ENCODE measurements at places on chromosomes 6 and 20. TPM values are rescaled to one million over a fixed set of nuclear protein-coding genes. Genes with fewer than 3 reads are reported as not detected.

Gene CYP21A2
- not detected for total RNA-seq

Gene PLEKHG1
- 0.59 TPM for total RNA-seq

Gene RAMACL
- 0.11 TPM for total RNA-seq

Gene FERMT1
- total RNA-seq = 15.8 TPM

Gene POU5F1
- 7.2 TPM for total RNA-seq

Gene EYS
- not detected for total RNA-seq

Gene SLC17A2
- not detected for total RNA-seq

Gene CD83
- 1.6 TPM for total RNA-seq

Gene GRM1
- not detected for total RNA-seq

Gene COL9A3
- 0.96 TPM for total RNA-seq

Gene KCNG1
- total RNA-seq = 25.0 TPM

Gene FOXA2
- total RNA-seq = 19.1 TPM

Gene MCM3
- 78.1 TPM for total RNA-seq

Gene THBD
- total RNA-seq = 94.3 TPM

Gene POM121L2
- not detected for total RNA-seq

Gene GPLD1
- 0.77 TPM for total RNA-seq

Gene NEDD9
- total RNA-seq = 48.6 TPM

Gene IL17F
- not detected for total RNA-seq

Gene TPMT
- 6.0 TPM for total RNA-seq

Gene MYH7B
- total RNA-seq = not detected

Gene HSPA12B
- total RNA-seq = 0.25 TPM

Gene MICB
- 7.0 TPM for total RNA-seq

Gene C20orf202
- 0.22 TPM for total RNA-seq

Gene LST1
- total RNA-seq = 0.36 TPM

Gene TMEM217
- total RNA-seq = 0.53 TPM

Gene SNX21
- total RNA-seq = 11.4 TPM

Gene PRRT1
- total RNA-seq = 0.63 TPM

Gene ENPP5
- total RNA-seq = not detected

Gene GSTA1
- total RNA-seq = not detected

Gene TMEM244
- not detected for total RNA-seq

Gene ZBTB46
- 0.82 TPM for total RNA-seq

Gene SSTR4
- 0.28 TPM for total RNA-seq

Gene MUC21
- total RNA-seq = not detected

Gene UNC93A
- not detected for total RNA-seq

Gene ANGPT4
- total RNA-seq = 0.03 TPM

Gene KCNB1
- total RNA-seq = 3.6 TPM

Gene SOX4
- total RNA-seq = 9.8 TPM

Gene BPIFB1
- total RNA-seq = 0.17 TPM

Gene BACH2
- total RNA-seq = 0.42 TPM

Gene PRPF6
- 55.6 TPM for total RNA-seq

Gene FHL5
- not detected for total RNA-seq

Gene CST4
- total RNA-seq = not detected

Gene BPI
- total RNA-seq = not detected

Gene SLC17A1
- total RNA-seq = 0.16 TPM

Gene ZC2HC1B
- total RNA-seq = not detected

Gene RUNX2
- 1.2 TPM for total RNA-seq

Gene SLC32A1
- total RNA-seq = not detected

Gene CFB
- total RNA-seq = 1.9 TPM
